Activated CD8-positive, alpha-beta memory T cell treated with anti-CD3 and anti-CD28 coated beads, Interleukin-2, amount 10 ng/mL, durations not matched to agents 7 days and 5 days (primary cell): ENCODE measurements at places on chromosomes 5 and 9.

- no peak for DNase-seq
These were observed 512.3 kb upstream of the MPDZ start for GRCh38 chr9:13791816-13792215.

- DNase-seq: no peak
These were observed 959 bp upstream of the FBXL17 start for GRCh38 chr5:108382784-108383330.

DNA sequence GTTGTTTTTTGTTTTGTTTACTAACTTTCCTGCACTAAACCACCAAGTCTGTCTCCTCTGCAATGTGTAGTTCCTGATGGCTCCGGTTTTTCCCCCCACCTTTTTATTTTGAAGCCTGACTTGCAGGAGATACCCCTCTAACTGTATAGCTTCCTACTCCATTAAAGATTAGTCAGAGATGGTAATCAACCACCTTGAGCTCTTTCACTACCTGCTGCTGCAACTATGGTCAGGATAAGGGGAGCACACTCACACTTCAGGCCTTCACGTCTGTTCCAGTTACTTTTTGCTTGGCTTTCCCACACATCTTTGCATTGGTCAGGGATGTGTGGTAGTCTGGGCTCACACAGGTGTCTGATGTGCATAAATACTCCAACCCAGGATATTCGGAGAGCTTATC lies 63.4 kb downstream of the NR6A1 start:
- no peak for DNase-seq

GRCh38 chr5:175466700-175467318 lies 11.6 kb upstream of the SFXN1 start:
- DNase-seq: no peak

GRCh38 chr5:149915392-149916260 lies 29.0 kb downstream of the PDE6A start:
- DNase-seq: no peak

- DNase-seq: no peak
These were observed 41.2 kb upstream of the ITGA1 start for GRCh38 chr5:52746539-52746938.

GRCh38 chr5:72470826-72471225 lies 36.4 kb downstream of the ZNF366 start:
- DNase-seq: no peak

- DNase-seq: no peak
These were observed 9.6 kb upstream of the IFNE start for GRCh38 chr9:21491756-21492155.

DNA sequence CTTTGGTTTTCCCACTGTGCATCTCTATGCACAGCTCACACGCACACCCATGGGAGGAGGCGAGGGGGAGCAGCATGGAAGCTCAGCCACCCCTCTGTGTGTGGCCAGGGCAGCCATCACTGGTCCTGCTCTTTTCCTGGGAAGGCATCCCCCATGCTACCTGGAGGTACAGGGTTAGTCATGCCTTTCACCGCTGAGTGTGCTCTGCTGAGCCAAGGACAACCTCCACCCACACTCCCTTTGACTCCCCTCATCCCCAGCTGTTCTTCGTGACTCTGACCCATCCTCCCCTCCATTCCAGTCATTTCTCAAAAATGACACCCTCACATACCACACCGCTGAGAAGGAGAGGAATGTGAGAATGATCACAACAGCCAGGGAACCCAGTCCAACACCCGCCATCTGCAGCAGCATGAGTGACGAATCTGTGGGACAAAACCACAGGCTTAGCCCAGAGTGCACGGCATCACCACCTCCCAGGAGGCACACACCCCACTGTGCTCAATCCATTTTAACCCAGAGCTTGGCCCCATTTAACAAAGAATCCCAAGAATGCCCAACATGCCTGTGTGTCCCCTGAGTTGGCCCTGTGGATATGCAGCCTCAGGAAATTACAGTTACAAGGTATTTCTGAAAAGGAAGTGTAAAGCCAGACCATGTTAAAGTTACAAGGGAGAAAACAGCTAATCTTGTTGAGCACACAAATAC lies 133.4 kb downstream of the SUSD1 start:
- no peak for DNase-seq
